ENCODE measurements at places on chromosomes 3 and 15.

- DNase-seq = no peak
Measured at GRCh38 chr15:90287946-90288345, 22.5 kb downstream of the NGRN start.

DNA sequence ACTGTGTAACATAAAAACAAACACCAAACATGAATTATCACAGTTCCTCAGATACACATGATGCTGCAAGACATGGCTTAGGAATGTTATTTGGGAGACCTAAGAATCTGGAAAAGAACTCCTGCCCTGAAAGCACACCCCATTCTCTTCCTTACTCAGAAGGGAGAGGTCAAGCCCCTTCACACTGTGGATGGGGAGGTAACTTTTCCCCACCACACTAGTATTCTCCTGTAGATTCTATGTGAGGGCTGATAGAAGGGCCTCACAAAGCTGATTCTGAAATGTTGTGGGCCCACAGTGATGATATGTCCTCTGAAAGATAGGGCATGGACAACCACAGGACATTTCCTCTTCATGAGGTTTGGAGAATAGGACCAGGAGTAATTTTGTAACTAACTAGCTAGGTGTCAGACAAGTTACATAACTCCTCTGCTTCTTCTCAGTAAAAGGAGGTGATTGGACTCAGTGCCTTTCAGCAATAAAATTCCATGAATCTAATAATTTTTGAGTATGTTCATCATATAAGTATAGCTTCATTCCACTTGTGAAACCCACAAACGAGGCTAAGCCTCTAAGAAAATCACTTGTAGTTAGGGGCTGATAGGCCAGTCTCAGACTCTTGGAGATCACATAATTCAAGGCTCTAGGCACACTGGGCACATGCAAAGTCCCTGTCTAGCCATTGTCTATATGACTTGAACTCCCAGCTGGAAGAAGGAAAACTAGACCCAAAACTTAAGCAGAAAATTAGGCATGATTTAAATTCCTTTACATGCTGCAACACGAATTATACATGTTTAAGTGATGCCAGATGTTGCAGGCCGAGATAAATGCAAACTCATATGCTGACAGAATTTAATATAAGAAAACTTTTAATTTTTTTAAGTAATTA, 7.5 kb downstream of the PTX3 start:
- no peak for DNase-seq

DNA sequence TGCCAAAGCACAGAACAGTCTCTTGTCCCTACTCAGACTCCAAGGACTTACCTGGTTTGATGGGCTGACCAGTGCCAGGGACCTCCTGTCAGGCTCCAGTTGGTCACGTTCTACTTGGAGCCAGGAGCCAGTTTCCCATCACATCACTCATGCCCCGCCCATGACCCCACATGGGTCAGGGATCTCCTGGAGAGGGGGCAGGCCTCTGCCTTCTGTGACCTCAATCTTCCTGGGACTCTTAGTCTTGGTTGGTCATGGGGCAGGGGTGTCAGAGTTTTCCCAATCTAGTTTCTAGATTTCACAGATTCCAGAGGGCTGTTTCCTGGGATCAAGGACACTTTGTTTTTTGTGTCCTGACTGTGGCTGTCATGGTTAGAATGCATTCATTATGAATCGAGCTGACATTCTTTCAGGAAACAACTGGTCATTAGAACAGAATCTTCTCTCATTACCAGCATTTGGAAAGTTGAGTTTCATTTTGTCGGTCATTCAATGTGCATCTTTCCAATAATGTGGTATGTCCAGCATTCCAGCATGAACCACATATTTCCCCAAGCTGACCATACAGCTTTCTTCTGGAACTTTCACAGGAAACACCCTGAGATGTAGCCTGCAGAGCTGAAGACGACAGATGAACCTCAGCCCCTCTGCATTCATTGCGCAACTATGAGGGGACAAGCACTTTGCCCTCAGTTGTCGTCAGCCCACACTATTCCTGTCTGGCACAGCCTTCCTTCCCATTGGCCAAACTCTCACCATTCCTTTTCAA, 19.8 kb downstream of the CYP19A1 start:
- DNase-seq = no peak

- DNase-seq = no peak
Measured at GRCh38 chr3:52230461-52230860, 5.0 kb upstream of the TLR9 start.

DNA sequence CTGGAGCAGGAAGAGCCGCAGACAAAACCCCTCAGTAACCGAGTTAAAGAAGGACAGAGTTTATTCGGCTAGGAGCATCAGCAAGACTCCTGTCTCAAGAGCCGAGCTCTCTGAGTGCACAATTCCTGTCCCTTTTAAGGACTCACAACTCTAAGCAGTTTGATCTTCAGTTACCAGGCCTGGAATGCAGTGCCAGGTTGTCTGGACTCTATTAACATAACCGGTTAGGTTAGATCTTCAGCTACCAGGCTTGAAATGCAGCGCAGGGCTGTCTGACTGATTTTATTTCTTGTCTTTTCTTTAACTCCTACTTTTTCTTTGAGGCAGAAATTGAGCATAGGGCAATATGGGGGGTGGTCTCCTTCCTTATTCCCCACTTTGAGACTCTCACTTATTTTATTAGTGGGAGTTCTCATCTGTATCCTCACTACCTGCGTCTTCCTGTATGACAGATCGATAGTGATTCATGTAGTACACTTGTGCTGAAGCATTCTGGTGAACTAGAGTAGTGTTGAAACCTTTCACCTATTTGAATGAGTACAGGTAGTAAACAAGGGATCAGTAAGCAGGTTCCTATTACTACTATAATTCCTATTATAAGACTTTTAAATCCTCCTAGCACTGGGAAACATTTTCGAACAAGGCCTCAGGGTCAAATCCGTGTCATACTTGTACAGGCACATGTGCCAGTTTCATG, 325.0 kb downstream of the CGGBP1 start:
- DNase-seq = no peak

GRCh38 chr3:115960799-115961198, 337.5 kb downstream of the GAP43 start:
- DNase-seq = no peak

DNA sequence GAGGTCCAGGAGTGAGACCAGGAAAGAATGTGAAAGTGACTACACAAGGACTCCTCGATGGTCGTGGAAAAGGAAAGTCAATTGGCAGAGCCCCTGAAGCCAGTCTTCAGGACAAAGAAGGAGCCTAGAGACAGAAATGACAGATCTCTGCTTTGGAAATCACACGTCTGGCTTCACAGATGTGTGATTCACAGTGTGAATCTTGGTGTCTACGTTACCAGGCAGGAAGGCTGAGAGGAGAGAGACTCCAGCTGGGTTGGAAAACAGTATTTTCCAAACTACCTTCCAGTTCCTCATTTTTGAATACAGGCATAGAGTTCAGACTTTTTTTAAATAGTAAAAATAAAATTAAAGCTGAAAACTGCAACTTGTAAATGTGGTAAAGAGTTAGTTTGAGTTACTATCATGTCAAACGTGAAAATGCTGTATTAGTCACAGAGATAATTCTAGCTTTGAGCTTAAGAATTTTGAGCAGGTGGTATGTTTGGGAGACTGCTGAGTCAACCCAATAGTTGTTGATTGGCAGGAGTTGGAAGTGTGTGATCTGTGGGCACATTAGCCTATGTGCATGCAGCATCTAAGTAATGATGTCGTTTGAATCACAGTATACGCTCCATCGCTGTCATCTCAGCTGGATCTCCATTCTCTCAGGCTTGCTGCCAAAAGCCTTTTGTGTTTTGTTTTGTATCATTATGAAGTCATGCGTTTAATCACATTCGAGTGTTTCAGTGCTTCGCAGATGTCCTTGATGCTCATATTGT, 6.0 kb downstream of the CCR2 start:
- DNase-seq = no peak

DNA sequence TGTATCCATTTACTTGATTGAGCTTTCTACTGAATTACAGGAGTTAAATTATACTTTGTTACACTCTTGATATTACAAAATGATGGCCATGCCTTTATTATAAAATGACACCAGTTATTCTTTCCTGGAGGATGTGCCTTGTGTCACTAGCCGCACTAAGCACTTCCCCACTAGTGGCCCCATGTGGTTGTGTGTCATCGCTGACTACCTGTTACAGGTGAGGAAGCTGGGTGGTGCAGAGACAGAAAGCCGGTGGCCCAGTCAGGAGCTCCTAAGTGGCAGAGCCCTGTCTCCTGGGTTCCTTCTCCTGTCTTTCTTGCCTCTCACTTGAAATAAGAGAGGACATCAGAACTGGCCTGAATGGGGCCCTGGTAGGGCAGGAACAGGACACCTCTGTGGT, 96.8 kb downstream of the IGF1R start:
- no peak for DNase-seq

DNA sequence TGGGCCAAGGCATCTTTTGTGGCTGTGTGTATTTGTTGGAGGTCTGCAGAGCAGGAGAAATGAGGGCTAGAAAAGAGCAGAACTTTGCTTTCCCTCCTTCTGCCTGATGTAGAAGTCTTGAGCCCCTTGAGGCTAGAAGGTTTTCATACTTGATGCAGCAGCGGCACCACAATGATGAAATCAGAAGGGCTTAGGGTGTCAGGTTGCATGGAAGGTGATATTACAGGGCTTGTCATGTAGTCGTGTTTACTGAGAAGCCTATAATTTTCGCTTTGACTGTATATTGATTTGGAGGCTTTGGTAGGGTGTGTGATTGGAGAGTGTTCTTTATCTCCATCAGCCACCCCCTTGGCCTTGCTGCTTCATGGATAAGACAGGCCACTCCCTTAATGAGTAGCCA, 339.8 kb downstream of the THSD4 start:
- no peak for DNase-seq

DNA sequence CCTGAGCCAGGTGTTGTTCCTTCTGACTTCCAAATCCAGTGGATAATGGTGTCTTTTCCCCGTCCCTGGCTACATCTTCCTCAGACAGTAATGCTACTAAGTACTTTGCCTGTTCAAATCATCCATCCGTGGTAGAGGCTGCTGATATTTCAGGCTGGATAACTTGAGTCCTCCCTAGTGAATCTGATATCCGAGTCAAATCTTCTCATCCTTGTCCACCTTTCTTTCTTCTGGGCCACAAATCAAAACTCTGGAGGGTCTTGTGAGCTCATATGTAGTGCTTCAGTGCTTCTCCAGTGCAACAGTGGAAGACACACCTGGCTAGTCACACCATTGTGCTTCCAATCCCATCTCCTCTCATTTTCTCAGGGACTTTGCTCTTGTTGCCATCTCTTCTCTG, 11.2 kb downstream of the SH3GL3 start:
- no peak for DNase-seq

- no peak for DNase-seq
Measured at GRCh38 chr15:77599899-77600298, 32.8 kb downstream of the LINGO1 start.

- DNase-seq = no peak
Measured at GRCh38 chr3:51280176-51280575, 104.9 kb upstream of the MANF start.

- DNase-seq = peak; percentile 85
Measured at GRCh38 chr3:72347819-72348319, 500.4 kb downstream of the SHQ1 start.

DNA sequence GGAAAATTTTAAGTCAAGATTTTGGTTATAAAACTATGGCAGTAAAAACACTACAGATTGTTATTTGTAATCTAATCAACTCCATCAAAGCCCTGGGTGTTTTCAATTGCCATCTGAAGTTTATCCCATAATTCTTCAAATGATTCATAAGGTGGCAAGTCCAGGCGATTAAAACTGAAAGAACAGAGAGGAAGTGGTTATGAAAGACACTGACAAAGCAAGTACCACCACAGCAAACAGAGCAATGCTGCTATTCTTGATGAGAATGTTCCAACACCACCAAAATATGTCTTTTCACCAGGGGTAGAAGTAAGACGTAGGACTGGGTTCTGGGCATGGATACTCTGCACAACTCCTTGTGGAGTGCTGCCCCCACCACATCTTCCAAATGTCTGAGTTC, 86.9 kb upstream of the PRTG start:
- no peak for DNase-seq

GRCh38 chr3:116445990-116446389, 703 bp upstream of the LSAMP start:
- DNase-seq = no peak

DNA sequence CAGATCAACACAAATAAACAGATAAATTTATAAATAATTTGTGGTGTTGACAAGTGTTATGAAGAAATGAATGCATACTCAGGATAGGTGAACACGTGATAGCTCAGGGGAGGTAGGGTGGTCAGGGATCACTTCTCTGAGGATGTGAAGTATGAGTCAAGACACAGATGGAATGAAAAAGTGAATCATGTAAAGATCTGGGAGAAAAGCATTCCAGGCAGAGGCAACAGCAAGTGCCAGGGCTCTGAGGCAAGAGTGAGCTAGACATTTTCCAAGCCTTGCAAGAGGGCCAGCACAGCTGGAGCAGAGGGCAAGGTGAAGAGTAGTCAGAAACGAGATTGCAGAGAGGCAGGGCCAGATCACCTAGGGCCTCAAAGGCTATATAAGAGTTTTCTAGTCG, 177.8 kb downstream of the WNT5A start:
- no peak for DNase-seq

DNA sequence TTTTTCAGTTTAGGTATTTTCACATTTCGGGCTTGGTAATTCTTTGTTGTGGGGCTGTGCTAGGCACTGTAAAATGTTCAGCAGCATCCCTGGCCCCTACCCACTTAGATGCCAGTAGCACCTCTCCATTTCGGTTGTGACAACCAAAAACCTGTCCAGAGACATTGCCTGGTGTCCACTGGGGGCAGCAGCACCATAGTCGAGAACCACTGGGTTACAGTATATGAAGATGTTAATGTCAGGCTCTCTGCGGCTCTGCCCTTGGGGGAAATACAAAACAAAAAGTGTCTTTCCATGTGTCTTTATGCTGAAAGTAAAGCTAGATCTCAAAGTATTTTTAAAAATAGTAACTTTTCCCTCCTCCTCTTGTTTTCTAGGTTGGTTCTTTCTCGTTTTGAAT, 177.2 kb downstream of the ITPR1 start:
- no peak for DNase-seq

DNA sequence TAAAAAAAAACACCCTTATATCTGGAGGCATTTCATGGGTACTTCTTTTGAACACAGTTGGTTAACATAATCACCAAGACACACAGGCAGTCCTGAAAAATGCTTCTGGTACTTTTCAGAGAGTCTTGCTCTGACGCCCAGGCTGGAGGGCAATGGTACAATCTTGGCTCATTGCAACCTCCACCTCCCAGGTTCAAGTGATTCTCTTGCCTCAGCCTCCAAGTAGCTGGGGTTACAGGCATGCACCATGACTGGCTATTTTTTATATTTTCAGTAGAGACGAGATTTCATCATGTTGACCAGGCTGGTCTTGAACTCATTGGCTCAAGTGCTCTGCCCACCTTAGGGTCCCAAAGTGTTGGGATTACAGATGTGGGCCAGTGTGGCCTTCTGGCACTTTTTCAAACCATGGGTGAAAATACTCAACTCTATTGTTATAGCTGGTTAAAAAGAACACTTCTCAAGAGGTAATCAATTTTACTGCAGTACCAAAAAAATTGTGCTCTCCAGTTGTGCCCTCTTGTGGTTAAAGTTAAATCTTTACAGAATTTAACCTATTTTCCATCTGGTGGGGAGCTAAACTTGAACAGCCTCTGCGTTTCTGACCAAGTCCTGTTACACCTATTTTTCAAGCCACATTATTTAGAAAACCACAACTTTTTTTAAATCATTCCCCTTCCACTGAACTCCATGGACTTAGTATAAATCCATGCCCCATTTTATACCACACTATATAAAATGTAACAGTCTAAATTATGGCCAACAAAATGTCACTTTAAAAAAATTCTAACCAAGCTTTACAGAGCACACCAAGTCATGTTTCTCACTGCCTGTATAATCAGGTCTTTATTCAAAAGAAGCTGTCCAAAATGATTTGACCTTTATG, 1.2 kb upstream of the SNAPC5 start:
- no peak for DNase-seq

- no peak for DNase-seq
Measured at GRCh38 chr15:66707310-66708082, 5.5 kb downstream of the SMAD6 start.

Data from T-helper 2 cell (primary cell).